ENCODE measurements at places on chromosomes 2 and 18.

DNA sequence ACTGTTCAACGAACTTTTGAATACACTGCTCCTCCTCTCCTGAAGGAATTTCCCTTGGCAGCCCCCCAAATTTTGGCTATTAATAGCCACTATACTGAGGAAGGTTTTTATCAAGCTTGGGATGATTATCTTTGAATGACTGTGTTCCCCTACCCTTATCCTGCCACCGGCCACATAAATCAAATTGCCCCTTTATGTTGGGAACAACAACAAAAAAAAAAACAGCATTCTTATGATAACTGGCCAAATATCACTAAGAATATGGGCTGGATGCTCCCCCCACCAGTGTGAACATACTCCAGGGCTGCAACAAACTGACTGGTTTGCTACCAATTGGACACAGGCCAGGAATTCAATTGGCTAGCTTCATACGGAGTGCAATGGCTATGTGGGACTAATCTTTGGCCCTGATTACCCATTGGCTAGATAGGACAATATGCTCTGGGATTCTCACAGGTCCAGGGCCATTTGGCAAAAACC lies 20.6 kb downstream of the DUSP11 start:
- no peak for DNase-seq

- no peak for DNase-seq
Observed at GRCh38 chr2:172409042-172409441, 18.3 kb upstream of the ITGA6 start.

DNA sequence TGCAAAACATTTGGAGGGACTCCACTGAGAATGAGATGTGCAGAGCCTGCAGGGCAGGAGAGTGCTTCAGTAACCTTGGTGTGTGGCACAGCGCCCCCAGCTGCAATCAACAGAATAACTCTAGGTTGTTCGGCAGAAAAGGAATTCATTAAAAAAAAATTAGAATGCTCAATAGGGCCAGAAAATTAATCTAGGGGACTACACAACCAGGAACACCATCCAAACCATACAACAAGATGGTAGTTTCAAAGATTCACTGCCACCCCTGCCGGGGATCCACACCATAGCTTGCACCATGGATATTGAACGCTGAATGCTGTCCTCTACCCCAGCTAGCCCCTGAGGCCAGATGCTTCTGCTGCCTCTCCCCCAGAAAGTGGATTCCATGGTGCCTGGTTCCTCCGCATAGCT lies 50.1 kb downstream of the THUMPD2 start:
- no peak for DNase-seq

DNA sequence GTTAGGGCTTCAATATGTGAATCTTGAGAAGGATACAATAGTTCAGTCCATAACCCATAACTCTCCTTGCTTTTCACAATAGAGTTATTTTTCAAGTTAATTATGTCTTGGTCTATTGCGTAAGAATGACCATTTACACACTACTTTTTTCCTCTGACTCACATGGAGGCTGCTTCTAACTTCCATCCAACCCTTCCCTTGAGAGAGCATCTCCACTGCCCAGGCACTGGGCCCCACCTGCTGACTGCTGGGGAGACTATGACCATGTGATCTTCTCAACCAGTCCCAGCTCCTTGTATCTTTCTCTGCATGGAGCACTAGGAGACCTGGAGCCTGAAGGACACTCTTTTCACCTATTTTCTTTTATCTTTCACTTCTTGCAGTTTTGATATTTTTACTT lies 251.5 kb downstream of the GPD2 start:
- no peak for DNase-seq

Data from T-helper 22 cell (primary cell).